GM12878 (cell line): ENCODE measurements at places on chromosomes 13 and 19. TPM values are rescaled to one million over a fixed set of nuclear protein-coding genes. Genes with fewer than 3 reads are reported as not detected.

DNA sequence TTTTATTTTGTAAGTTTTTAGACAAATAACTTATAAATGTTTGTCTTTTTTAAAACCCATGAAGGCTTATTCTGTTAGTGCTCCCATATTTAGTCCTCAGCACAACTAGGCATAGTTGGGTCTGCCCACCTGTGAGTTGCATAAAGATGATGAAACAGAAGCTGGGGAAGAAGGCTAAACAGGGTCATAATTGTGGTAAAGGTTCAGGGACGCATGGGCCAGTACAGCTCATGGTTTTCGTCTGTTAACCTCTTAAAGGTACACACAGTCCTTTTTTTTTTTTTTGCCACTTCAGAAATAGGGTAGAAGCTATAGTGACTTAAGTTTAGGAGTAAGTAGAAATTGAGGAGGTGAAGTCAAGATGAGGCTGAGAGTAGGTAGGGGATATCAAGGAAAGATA, 58.3 kb downstream of the TM9SF2 start:
- DNase-seq, result no peak

DNA sequence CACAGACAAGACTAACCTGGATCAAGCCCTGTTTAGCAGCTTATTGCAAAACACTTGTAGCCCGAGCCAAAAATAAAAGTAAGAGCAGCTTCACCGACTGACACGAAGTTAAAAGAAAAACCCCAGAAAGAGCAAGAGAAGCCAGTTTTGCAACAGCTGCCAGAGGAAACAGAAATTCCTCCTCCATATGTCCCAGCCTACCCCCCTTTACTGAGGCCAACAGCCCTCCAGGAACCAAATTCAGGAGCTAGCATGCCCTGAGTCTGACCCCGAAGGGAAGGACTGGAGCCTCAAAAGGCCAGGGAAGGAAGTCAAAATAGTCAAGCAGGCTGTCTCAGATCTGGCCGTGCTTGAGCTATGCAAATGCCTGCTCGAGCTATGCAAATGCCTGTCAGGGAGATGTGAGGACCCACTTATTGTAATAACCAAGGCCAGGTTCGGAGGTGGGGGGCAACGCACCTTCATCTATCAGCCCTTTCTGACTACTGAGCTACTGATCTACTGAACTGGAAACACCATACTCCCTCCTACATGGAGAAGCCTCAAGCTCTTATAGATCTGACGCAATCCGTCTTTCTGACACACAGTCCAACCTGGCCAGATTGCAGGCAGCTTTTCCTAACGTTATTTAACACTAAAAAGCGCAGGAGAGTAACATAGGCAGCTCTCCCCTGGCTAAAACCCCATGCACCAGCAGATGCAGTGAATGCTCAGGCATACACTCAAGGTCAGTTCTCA, 6.7 kb downstream of the SIGLEC11 start:
- DNase-seq, result no peak

GRCh38 chr13:104592127-104592526, 1525.9 kb upstream of the SLC10A2 start:
- DNase-seq, result no peak

GRCh38 chr13:108860418-108860817, 231.0 kb downstream of the MYO16 start:
- DNase-seq, result no peak

DNA sequence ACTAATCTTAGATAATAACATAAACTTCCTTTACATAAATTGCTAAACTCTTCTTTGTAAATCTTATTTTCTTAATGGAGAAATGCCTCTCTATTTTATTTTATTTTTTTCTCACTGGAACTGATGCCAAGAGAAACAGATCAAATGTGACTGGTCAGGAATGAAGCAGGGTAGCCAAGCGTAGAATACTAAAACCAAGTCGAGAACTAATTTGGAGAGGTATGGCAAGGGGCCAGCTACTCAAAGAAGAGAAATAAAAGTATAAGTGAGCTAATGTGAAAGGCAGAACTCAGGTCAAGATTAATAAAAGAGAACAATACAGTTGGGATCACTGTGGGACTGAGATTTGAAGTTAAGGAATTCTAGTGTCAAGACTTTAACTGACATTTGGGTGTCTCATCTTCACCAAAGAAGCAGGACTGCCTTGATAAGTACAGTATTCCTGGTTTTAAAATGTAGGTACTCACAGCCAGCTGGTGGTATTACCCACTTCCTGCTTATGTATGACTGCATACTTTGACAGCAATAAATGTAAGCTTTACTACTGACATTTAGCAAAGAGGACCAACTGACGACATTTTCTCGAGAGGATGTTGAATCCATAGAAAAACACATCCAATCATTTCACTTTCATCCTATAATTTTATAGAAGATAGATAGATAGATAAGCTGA, 1192.2 kb downstream of the EFNB2 start:
- no peak for DNase-seq

GRCh38 chr13:110312339-110313031, 5.4 kb downstream of the COL4A2 start:
- no peak for DNase-seq

Gene CD209
- 0.16 and 0.21 TPM in 2 replicates for total RNA-seq

DNA sequence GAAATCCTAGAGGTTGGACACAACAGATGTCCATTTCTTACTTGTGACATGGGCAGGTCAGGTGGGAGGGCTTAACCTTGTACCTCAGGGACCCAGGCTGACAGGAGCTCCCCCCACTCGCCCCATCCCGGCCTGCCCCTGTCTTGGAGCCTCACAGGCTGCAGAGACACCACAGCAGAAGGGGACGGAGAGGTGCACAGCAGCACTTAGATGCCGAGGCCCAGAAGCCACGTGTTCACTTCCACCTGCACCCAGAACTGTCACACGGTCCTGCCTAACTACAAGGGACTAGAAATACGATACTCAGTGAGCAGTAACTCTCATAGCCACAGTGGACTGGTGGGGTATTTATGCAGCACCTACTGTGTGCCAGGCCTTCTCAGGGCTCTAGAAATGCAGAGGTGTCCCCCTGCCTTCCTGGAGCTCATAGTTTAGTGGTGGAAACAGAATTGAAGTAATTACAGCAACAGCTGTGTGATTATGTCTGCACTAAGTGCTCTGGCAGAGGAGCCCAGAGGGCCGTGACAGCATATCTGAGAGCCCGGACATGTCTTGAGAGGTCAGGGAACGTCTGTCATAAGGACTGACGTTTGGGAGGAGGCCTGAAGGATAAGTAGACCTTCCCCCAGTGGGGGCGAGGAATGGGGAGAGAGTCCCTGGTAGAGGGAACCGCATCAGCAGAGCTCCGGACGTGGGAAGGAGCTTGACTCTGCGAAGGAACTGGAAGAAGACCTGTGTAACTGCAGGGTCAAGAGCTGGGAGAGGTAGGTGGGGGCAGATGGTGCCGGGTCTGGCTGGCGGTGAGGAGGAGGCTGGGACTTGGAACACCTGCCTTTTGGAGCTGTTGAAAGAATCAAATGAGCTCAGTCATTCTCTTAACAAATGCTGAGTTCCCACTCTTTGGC, 130.0 kb downstream of the SIPA1L3 start:
- no peak for DNase-seq

- DNase-seq, result no peak
Measured at GRCh38 chr13:76741046-76741445, 145.2 kb downstream of the KCTD12 start.

Gene ERICH4
- not detected in 2 replicates for total RNA-seq

- DNase-seq, result no peak
Measured at GRCh38 chr19:632579-633067, 714 bp downstream of the POLRMT start.

GRCh38 chr19:4682417-4683200, 12.5 kb upstream of the MYDGF start:
- no peak for DNase-seq

Gene ATP7B
- 0.08 and 0.38 TPM in 2 replicates for total RNA-seq

GRCh38 chr19:3586707-3587346, 1.5 kb downstream of the GIPC3 start:
- DNase-seq, result no peak

- no peak for DNase-seq
Measured at GRCh38 chr13:45200701-45201232, at the start of gene KCTD4. KCTD4 (minus strand) TSS chr13:45201045; CDS start chr13:45194567, 6,478 bp downstream.

DNA sequence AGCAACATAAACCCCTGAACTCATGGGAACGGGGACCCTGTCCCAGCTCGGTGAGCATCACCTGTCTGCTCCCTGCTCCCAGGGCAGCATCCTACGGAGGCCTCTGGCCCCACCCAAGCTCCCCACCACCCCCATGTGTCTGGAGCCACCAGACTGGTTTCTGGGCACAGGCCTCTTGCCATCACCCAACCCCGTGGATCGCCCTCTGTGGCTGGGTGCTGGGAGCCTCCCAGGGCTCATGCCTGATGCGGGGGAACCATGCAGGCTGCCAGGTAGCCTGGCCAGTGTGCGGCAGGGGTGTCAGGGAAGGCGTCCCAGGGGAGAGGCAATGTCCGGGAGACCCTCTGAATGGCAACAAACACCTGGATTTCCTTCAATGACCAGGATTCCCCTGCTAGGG, 2.7 kb downstream of the MICOS13 start:
- DNase-seq, result no peak

DNA sequence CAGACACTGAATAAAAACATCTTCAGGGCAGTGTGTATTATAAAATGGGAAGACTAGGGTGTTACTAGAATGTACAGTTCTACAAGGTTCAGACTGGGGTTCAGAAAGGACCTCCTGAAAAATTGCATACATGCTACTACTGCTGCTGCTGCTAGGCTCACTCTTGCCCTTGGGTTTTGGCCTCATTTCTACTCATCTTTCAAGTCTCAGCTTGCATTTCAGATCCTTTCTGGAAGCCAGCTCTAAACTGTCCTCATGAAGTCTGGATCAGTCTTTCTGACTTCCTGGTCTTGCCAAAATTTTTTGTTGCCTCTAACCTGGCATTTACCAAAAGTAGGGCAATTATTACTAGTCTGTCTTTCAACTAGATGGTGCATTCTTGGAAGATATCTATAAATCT, 393.3 kb downstream of the DIAPH3 start:
- no peak for DNase-seq
